ENCODE measurements at places on chromosomes 1 and 21.

GRCh38 chr1:81044708-81045107 is 756.0 kb upstream of the ADGRL2 start:
- no peak for DNase-seq

- no peak for DNase-seq
Observed at GRCh38 chr1:1344655-1345361, 4.4 kb downstream of the DVL1 start.

DNA sequence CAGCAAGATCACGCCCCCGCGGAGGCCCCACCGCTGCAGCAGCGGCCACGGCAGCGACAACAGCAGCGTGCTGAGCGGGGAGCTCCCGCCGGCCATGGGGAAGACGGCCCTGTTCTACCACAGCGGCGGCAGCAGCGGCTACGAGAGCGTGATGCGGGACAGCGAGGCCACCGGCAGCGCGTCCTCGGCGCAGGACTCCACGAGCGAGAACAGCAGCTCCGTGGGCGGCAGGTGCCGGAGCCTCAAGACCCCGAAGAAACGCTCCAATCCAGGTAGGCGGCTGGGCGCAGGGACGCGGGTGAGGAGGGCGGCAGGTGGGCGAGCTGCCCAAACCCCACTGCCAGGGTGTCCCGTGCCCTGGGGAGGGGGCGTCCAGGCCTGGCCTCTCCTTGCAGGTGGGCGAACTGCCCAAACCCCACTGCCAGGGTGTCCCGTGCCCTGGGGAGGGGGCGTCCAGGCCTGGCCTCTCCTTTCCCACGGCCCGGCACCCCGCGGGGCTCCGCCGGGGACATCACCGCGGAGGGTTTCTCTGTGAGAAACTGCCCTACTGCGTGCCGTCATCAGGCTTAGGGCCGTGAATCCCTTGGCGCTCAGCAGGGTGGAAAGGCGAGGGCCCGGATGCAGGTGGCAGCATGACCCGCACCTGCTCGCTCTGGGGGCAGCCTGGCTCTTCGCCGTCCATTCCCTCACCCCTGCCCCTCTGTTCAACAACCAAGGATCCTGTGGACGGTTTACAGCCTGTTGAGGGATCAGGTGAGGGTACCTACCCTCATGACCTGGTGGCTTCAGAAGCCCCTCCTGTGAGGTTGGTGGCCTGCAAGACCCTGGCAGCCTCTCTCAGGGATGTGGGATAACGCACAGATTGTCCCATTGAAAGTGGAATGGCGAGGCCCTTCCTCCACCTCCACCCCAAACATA is 534.0 kb downstream of the KIF26B start:
- no peak for DNase-seq

GRCh38 chr21:44752671-44753235 is 41.4 kb upstream of the TSPEAR start:
- DNase-seq, result no peak

DNA sequence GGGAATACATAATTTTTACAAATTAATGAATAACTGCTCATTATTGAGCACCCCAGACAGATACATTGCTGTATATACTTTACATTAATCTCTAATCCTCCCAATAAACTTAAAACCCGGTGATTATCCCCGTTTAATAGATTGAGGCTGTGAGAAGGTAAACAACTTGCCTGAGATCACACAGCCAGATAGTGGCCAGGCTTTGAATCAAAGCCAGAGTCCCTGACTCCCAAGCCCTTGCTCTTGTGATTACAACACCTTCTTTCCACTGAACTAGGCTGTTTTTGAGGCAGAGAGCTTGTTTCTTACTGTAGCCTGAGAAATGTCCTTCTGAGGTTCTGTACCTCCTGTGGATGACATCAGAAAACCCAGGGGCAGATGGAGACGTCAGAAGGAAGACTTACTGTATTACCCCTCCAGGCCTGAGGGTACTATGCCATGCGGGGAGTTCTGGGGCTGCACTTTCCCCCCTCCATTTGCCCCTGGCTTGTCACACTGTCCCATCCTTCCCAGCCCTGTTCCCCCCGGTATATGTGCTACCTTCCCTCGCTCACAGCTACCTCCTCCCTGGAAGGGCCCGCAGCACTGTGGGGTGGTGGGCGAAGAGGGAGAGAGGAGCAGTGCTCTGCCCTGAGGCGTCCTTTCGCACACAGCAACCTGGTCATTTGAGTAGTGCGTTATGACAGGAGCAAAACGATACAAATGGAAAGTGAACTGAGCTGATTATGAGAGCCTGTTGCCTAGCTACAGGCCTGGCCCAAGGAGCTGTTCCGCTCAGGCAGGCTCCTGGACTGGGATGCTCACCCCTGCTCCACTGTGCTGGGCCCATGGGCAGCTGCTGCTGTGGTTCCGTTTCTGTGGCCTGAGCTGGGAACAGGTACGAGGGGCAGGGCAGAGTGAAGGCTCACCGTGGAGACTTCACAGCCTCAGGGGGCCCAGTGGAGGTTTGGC is 4.6 kb downstream of the KCNC4 start:
- no peak for DNase-seq

- DNase-seq, result no peak
Observed at GRCh38 chr21:44946254-44947041, 6.6 kb downstream of the SLX9 start.

GRCh38 chr1:14869187-14869586 is 270.7 kb downstream of the KAZN start:
- no peak for DNase-seq

GRCh38 chr21:24727803-24728440 is 879.4 kb downstream of the MRPL39 start:
- no peak for DNase-seq

- DNase-seq, result no peak
Observed at GRCh38 chr1:70462611-70463010, 51.5 kb downstream of the CTH start.

DNA sequence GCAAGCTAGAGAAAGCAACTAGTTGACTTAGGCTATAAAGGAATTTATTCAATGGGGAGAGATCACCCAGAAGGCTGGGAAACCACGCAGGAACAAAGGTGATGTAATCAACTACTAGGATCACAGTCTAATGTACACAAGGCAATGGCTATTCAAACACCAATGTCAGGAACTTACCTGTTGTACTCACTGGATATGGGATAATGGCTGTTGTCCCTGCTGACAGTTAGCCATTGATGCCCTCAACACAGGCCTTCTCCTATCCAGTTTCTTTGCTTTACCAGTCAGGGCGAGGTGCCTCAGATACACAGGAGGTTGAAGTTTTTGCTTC is 32.3 kb downstream of the C21orf91 start:
- DNase-seq, result no peak

DNA sequence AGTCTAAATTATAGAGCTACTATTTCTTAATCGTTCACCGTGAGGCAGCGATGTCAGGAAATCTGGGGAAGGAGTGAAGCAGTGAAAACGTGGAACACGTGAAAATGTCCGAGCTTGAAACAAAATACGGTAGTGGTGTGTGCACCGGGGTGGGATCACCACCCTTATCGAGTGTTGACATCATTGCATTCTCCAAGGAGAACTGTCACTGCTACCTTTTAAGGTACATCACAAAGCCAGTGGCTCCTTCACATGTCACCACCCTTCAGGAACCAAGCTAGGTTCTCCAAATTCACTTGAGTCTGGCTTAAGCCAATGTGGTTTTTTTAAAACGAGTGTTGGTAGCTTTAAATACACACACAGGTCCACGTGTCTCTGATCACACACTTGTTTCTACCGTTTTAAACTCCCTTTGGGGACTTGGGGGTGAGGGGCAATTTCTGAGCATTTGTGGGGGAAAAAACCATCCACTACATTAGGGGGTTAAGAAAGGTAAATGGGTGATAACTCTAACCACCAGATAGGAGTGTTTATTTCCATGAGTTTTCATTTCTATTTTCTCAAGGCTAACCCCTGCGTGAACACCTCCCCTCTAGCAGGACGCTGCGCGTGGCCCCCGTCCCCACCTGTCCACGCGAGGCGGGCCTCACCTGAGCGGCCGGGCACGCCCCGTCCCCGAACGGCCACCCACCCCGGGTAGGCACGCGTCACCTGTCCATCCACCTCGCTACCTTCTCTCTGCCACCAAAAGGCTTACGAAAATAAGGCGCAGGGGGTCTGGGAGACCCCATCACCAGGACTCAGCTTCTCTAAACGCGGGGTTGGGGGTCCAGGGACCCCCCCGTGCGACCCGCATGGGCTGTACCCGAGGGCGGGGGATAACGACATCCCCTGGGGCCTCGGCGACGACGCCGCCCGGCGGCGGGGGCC is 978 bp downstream of the PRDM15 start:
- peak; percentile 17 for DNase-seq

DNA sequence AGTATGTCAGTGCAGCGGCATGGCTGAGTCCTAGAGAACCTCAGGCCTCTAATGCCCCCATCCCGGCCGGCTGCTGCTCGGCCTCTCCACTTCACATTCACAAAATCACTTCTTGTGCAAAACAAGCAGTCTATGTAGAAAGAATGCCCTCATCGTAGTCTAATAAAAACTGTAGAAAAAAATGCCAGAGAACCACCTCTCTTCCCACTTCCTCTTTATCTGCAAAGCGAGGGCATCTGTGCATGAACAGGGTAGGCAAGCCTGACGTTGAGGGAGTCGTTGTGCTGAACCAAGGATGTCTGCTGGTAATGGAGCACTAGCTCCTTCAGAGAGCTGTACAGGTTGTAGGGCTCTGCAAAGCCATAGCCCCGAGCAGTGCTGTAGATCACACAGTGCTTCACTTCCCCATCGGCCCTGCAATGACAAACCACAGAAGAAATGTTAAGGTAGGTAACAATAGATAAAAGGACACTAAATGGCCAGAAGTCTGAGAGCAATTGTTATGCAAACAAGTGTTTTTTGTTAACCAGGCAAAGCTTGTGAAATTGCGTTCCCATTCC is 88.9 kb downstream of the PIK3R3 start:
- no peak for DNase-seq

DNA sequence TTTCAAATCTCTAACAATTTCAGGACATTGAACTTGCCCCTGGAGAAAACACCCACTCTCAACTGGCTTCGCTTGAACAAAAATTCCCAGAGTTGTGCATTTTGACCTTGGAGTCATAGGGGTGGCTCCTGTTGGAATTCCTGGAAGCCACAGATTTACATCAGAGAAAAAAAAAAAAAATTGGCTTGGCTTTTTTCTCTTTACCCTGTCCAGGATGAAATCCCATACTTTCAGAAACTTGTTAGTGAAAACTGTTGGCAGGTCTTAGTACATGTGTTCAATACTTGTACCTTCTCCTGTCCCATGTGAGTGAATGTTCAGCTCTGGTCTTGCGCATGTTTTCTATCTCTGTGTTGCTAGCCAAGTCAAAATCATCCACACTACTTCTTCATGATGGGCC is 228.8 kb downstream of the TGFB2 start:
- no peak for DNase-seq

DNA sequence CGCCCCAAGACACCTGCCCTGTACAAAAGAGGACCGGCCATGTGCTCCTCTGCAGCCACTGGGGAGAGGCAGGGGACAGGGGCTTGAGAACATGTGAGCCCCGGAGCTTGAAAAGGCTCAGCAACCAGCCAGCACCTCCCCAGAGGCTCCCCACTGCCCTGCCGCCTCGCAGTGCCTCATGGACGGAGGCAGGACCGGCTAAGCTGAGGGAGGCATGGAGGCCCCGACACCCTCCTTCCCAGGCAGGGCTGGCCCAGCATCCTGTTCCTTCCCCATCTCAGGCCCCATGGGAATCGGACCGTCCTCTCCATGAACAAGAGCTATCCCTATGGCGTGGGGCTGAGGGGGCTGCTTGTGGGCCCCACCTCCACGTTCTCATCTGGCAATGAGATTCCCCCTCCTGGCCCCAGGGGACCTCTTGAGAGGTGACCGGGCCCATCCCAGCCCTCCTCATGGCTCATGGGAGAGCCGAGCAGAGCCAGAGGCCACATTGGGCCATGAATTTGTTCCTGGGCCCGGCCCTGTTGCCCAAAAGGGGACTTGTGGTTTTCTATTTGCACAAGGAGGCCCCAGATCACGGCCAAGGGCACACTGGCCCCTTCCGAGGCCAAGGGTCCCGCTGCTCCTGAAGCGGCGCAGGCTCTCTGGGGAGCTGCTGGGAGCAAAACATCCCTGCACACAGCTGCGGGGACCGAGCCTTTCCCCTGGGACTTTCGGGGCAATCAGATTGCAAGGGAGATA is 65.2 kb upstream of the ARHGEF16 start:
- no peak for DNase-seq
